ENCODE measurements at places on chromosomes 12 and 14. TPM values are rescaled to one million over a fixed set of nuclear protein-coding genes. Genes with fewer than 3 reads are reported as not detected.
A peak's percentile ranks its signal among the peaks of the same experiment; 100 is the strongest.

DNA sequence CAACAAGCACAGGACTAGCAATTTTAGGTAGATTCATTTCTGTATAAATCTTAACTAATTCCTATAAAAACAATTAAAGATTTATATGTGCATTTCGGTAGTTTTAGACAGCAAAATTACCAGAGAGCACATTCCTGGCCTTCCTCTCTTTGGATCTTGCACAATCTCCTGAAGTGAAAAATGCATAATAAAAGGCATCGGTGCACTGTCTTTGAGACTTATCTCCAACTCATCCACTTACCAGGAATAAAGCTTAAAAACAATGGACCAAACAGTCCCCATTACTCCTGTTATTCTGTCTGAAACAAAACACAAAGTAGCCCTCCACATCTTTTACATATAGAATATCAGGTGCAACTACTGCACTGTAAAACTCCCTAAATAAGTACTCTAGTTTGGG lies 69.3 kb downstream of the HECTD1 start:
- no peak for DNase-seq

DNA sequence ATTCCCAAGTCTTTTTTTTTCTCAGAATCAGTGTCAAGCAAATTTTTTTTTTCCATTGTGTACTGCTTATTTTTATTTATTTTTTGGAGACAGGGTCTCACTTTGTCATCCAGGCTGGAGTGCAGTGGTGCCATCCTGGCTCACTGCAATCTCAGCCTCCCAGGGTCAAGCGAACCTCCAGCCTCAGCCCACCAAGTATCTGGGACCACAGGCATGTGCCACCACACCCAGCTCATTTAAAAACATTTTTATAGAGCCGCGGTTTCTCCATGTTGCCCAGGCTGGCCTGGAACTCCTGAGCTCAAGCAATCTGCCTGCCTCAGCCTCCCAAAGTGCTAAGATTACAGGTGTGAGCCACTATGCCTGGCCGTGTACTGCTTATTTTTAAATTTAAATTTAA lies 68.1 kb downstream of the TBC1D30 start:
- DNase-seq = no peak

GRCh38 chr12:6367065-6367968 lies 8.0 kb downstream of the SCNN1A start:
- DNase-seq = peak; percentile 10

CNTN1 gene
- 1.8 TPM for total RNA-seq

GRCh38 chr12:44618946-44619345 lies 257.2 kb downstream of the NELL2 start:
- DNase-seq = no peak

PTPN6 gene
- not detected for total RNA-seq

- no peak for DNase-seq
Measured at GRCh38 chr12:24071842-24072241, 122.4 kb upstream of the SOX5 start.

Measured in chondrocyte (in vitro differentiated cells).